ENCODE measurements at places on chromosomes 5 and 9.

GRCh38 chr9:106920701-106921283, 57.8 kb downstream of the ZNF462 start:
- peak; percentile 39 for DNase-seq

DNA sequence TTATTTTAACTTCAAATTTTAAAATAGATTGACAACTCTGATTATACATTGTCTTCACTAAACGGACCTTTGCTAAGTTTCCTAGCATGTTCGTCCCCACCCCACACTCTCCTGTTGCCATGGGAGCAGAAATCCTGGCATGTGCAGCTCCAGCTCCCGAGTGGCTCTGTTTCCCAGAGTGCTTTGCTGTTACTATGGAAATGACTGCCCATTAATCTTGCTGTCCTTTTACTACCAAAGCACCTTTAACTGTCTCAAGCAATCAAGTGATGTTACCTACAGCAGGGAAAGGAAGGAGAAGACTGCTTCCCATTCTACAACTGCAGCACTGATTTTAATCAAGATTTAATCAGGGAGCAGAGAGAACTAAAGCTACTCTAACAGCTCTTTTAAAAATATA, 212.0 kb upstream of the KIF2A start:
- DNase-seq, result peak; percentile 35

- DNase-seq, result peak; percentile 75
These were observed 79.2 kb upstream of the HSPA9 start for GRCh38 chr5:138654281-138654867.

- DNase-seq, result no peak
These were observed 609.2 kb downstream of the PSAT1 start for GRCh38 chr9:78905986-78906755.

DNA sequence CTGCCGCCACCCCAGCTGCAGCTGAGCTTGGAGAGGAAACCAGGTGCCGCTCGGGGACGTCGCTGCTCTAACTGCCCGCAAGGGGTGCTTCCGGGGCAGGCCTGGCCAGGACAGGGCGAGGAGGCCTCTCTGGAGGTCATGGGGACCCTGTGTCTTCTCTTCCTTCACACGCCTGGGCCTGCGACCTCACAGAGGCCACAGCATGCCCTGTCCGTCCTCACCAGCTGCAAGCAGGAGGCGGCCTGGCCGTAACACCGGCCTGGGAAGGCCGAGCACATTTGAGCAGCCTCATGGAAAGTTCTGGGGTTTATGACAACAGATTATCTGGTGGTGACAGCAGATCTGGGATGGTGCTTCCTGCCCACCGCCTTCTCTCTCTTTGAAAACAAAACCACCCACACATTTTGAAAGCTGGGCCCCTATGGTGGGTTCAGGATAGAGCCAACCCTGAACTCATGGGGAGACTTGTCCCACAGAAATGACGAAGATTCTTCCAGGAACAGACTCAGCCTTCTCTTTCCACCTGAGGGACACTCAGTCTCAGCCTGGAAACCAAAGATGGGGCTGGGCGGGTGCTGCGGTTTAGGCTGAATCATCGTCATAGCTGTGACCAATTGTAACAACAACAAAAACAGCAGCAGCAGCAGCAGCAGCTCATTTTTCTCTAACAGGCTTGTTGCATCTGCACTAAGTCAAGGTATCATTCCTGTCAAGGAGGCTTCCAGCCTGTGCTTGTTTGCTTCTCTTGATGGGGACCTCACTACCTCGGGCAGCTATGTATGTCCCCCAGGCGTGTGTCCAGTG, 99.6 kb upstream of the RAPGEF1 start:
- peak; percentile 66 for DNase-seq

DNA sequence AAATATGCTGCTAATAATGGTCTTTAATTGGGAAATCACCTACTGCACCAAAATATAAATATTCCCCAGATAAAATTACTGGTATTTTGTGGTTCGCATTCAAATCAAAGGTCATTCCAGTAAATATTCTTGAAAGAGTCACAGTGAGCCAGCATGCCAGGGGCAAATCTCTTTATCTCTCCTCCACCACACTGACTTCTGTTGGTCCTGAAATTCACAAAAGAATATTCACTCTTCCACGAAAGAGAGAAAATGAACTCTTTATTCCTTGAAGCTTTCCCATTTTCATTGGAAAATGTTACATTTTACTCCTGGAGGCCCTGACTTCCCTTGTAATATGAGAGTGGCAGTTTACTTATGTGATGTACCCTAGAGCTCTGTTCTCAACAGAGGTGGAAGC, 39.7 kb downstream of the ZNF366 start:
- DNase-seq, result no peak

GRCh38 chr9:312596-313320, 98.1 kb downstream of the DOCK8 start:
- no peak for DNase-seq

- DNase-seq, result no peak
These were observed 143.8 kb upstream of the DHFR start for GRCh38 chr5:80798633-80799032.

GRCh38 chr5:58499231-58499630, 8.0 kb downstream of the GAPT start:
- DNase-seq, result no peak

Measured in fibroblast of skin of right biceps (primary cell).